ENCODE measurements at places on chromosomes 16 and 17.

- DNase-seq: no peak
Observed at GRCh38 chr17:58415371-58416055, 1.8 kb downstream of the RNF43 start.

GRCh38 chr16:80564394-80564793, 23.6 kb downstream of the DYNLRB2 start:
- DNase-seq: no peak

GRCh38 chr16:2090481-2090776, 42.6 kb downstream of the TSC2 start:
- DNase-seq: no peak

DNA sequence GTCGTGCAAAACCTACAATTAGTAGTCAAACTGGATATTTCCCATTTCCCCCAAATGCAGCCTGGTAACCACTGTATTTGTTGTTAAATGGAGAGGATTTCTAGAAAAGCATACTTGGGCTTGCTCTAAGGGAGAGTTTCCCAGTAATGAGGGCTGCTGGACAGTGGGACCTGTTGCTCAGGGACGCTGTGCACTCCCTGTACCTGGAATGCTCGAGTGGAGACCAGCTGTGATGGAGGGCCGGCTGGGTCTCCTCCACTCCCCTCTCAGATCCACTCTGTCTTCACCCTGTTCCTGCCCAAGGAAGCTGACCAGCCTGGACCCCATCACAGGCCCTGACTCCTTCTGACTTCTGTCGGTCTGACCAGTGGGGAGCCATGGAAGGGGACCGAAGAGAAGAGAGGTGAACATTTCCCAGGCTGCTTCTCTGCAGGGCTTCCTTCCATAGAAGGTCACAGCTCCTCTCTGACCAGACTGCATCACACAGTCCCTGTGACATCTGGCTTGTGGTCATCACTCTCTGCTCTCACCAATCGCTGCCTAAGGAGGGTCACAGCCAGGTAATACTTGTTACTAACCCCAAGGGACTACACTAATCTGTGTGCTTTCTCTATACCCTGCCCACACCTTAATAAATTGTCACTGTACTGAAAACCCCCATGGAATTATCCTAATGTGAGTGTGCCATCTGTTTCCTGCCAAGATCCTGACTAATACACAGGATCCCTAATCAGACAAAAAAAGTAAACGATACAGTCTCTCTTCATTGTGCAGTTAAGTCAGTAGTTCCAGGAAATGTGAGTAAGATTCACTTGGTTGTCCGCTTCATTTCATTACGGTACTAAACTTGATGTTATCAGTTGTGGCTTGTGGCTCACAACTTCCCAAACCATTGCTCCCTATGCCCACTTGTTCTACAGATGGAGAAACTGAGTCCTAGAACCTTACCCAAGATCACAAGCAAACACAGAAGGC, 102.4 kb downstream of the CCT6B start:
- DNase-seq: no peak

- DNase-seq: no peak
Observed at GRCh38 chr16:69057400-69058378, 47.8 kb upstream of the HAS3 start.

GRCh38 chr16:86069736-86070298, 170.9 kb downstream of the IRF8 start:
- DNase-seq: no peak

DNA sequence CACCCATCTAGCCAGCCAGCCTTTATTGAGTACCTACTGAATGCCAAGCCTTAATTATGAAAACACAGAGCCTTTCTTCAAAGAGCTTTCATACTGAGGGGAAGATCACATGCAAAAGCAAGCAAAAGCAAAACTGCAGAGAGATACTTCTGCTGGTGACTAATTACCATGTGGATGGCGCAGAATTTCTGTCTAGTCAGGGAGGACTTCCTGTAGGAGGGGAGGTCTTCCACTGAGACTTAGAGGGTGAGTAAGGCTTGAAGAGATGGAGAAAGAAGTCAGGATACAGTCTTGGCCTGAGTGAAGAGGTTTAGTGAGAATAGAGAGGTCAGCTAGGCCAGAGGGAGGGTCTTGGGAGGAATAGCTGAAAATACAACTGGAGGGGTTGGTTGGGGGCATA, 53.9 kb upstream of the CCL2 start:
- DNase-seq: no peak

GRCh38 chr16:87178977-87179376, 138.2 kb downstream of the C16orf95 start:
- no peak for DNase-seq

GRCh38 chr16:79509211-79509631, 91.3 kb downstream of the MAF start:
- DNase-seq: no peak

DNA sequence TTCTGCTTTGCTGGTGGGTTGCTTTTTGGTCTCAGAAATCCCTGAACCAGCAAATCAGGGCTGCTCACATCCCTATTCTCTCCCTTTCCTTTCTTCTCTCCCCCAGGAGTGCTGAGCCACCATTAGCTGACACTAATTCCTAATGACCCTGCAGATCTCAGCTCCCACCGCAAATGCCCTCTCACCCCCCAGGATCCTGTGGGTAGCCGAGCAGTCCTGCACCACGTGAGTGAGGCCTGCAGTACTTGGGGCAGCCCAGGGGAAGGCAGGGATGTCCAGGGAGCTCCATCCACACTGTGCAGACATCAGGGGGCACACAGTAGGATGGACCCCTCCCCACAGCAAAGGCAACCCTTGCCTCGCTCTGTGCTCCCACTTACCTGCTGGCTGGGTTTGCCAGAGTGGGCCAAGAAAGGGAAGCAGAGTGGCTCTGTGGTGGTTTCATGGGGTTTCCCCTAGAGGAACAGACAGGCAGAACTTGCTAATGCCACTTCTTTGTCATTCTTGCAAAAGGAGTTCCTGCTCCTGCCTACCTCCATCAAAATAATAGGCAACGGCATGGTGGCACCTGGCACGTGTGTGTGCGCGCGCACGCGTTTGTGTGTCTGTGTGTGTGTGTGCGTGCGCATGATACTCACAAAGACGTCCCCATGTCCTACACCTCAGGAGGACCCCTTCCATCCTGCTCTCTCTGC, 135.6 kb downstream of the GAS7 start:
- no peak for DNase-seq

DNA sequence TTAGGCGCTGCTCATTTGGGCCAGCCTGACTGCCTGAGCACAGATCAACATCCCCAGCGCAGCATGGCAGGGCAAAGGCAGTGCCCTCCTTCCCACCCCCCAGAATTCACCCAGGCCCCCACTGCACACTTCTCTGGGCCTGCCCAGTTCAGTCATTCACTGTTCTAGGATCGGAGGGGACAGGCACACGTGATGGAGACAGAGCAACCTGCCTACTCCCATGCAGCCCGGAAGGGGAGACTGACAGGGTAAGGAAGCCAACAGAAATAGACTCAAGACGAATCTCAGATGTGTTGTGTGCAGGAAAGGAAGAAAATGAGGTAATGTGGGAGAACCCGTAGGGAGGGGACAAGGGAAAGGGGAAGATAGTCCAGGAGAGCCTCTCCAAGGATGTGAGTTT, 59.2 kb upstream of the LYRM9 start:
- DNase-seq: no peak

Data from activated CD8-positive, alpha-beta memory T cell treated with anti-CD3 and anti-CD28 coated beads for 1 hour (primary cell).